ENCODE measurements at places on chromosomes 13 and 19.
A peak's percentile ranks its signal among the peaks of the same experiment; 100 is the strongest.

GRCh38 chr13:114110091-114110829 is 22.2 kb downstream of the RASA3 start:
- DNase-seq: peak; percentile 74

DNA sequence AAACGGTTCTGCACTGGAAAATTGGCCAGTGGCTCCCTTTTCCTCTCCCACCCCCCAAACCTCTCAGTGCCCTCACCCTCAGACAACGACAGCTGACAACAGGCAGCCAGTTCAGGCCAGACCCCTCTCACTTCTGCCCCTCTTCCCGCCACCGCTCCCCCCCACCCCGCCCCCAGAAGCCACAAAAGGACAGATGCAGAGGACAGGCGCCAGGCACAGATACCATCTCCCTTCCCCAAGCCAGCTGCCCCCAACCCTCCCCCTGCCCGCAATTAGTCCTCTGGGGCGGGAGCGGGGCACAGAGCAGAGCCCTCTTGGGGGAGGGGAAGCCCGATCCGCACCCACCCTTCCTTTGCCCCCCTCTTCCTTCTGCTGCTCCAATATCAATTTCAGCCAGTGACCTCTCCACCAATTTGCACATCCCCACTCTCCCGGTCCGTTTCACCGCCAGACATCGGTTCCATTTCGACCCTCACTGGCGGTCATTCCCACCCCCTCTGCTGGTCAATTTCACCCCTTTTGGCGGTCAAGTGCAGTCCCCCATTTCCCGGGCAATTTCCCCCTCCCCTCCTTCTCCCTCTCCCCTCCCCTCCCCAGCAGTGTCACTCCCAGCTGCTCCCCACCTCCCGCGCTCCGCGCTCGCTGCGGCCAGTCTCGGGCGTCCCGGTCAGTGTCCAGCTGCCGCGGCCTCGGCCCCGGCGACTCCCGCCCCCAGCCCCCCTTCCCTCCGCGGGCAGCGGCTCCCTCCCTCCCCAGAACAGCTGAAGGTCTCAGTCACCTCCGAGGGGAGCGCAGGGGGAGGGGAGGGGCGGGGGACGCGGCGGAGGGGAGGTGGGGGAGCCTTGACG is at the start of gene SHD:
TSS of gene SHD (plus strand) at position 848 of the 848 bp plus-strand sequence. CDS start 798 bp downstream, outside the sequence.
- no peak for DNase-seq

- DNase-seq: no peak
Measured at GRCh38 chr13:108781312-108781711, 151.9 kb downstream of the MYO16 start.

DNA sequence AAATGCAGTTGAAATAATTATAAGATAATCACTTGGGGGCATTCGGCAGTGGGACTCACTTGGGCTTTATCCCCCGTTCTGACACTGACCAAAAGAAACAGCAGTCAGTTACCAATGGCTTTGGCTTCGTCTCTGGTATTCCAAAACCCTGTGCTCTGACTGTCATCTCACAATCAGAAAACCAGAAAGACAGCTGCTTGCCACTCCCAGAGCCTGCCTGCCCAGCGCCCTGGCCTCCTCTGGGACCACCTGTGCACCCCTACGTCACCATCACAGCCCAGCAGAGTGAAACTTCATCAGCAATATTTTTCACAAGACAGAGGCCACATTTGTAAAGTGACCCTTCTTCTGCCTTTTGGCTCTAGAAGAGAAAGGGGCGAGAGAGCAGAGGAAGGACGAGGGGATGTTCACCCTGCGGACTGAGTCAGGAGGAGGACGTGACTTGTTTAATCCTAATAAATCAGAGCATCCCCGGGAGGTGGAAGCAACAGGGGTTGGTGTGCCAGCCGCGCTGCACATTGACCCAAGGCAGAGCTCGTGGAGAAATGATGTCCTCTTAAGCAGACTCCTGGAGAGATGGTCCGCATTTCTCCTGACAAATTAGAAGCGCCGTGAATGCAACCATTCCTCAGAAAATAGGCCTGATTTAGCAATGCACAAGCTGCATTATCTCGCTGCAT is 397.8 kb upstream of the ZNF507 start:
- no peak for DNase-seq

- DNase-seq: no peak
Measured at GRCh38 chr13:106573284-106573846, 5.4 kb upstream of the ARGLU1 start.

DNA sequence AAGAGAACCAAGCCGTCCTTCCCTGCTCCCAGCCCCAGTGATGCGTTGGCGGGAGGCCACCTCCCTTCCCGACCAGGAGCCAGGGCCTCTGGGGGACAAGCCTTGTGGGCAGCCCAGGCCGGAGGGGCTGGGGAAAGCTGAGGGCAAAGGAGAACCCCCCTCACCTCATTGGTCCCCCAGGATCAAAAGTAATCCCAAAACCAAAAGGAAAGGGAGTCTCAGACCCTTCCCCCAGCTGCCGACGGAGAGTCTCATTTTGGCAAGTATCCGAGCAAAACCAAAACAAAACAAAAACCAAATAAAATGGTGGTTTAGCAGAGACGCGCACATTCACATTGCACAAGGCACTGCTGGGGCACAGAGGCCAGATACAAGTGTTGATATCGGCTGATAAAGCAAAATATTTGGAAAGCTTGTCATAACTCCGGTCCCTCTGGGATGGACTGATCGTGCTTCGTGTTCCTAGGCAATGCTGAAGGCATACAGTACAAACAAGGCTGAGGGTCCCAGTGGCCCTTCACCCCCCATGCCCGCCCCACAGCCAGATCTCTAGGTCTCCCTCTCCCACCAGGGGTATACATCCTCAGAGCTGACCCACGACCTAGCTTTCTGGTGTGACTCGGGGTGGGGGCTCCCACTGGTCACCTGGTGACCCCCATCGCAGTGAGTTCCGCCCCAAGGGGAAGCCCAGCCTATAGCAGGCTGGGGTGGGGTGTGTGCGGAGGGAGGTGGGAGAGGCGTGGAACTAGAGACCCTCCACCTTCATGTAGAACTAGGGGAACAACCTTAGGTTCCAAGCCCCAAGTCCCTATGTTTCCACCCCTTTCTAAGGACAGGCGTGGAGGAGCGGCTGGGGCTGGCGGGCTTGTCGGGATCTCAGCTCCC is 2.1 kb downstream of the CEBPA start:
- peak; percentile 12 for DNase-seq
